ENCODE measurements at places on chromosomes 4 and X. TPM values are rescaled to one million over a fixed set of nuclear protein-coding genes. Genes with fewer than 3 reads are reported as not detected.

DNA sequence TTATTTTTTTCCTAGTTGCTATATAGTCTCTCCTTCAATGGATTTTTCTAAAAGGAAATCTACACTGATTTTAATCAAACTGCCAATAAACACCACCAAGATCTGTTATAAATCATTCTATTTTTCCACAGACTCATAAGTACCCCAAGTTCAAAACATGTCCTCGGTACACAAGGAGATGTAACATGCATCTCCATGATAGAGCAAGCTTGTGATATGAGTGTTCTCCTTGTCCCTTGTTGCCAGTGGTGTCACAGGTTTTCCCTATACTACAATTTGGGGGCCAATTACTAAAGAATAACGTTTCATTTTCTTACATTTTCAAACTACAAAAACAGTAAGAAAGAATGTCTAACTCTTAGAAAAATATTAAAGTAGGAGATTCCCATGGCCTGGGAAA lies 491 bp downstream of the ARHGEF6 start:
- DNase-seq, result peak; percentile 49

DNA sequence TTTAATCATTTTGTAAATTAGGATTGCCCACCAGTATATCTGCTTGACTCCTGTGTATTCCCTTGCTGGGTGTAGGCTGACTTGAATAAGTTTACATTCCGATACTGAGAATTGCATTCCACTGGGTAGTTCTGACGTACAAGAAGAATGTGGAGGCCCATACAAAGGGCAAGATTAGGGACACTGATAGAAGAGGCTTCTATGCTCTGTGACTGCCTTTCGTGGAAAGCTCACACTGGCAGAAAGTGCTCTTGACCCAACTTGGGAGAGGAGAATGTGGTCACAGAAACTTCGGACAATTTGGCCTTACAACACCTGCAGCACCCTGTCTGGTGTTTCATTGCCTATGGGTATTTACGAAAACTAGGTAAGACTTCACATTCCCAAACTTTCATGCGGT lies 126.3 kb downstream of the RAPGEF2 start:
- peak; percentile 37 for DNase-seq

DNA sequence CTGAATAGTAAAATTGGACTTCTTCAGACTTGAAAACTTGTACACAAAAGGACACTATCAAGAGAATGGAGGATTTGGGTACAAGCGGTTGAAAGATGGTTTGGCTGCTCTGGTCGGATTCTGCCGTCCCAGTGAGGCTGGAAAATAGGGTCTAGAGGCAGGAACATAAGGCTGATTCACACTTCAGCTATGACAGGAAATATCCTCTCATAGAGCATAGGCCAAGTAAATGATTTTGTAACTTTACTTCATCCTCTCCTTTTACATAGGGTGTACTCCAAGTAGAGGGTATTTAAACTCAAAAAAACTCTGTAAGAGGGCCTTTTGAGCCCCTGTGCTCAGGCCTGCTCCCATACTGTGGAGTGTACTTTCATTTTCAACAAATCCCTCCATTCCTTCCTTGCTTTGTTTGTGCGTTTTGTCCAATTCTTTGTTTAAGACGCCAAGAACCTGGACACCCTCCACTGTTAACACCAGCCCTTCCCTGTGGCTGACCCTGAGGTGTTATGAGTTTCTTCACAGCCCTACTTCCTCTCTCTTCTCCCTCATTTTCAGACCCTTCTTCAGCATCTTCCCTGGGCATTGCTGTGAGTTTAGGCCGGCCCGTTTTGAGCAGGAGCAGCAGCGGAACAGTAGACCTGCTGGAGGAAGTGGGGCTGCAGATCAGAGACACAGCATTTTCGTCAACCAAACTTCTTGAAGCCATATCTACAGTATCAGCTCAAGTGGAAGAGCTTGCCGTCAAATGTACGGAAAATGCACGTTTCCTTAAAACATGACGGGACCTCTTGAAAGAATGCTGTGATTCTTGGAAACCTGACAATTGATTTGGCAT lies 7.2 kb downstream of the PGAM4 start:
- no peak for DNase-seq

GRCh38 chr4:105440890-105441289 lies 33.0 kb downstream of the PPA2 start:
- DNase-seq, result no peak

DNA sequence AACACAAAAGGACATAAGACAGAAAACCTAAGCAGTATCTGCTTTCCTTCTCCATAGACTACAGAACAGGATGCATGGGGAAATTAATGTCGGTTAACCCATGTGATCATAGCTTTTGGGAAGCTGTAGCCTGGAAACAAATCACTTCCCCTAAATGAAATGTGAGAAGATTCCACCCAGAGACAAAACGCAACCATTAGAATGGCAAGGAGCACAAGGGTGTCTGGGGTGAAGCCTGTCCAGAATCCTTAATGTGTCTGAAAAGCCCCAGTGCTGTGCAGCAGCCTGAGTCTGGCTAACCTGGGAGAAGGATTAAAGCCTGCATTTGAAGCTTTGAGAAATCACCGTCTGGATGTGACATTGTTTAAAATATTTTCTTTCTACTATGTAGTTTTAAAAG lies 213.3 kb downstream of the ANKRD50 start:
- DNase-seq, result peak; percentile 51

The TCEAL6 gene
- total RNA-seq, result not detected

The PCDH19 gene
- total RNA-seq, result not detected

All from LHCN-M2 (cell line).